ENCODE measurements at places on chromosomes 6 and 20.

GRCh38 chr20:63572788-63573646 lies 1.0 kb downstream of the HELZ2 start:
- DNase-seq, result no peak

DNA sequence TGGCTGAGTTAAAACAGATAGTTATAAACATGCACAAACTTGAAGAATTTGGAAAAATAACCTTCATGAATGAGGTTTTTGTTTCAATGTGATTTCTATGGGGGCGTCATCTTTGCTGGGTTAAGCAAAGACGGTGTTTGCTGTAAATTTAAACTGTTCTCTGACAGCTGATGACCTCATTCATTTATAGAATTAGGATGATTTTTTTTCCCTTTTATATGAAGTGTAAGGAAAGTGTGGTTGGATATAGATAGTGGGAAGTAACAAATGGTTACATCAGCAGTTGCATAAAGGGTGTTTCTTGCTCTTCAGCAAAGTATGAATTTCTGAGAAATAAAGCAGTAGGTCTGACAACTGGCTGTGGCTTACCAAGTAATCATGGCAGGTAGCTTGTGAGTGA lies 137.2 kb upstream of the CENPW start:
- no peak for DNase-seq

- no peak for DNase-seq
Observed at GRCh38 chr20:34362502-34363061, 491 bp upstream of the ITCH start.

GRCh38 chr6:33411632-33412005 lies 805 bp downstream of the PHF1 start:
- DNase-seq, result no peak

DNA sequence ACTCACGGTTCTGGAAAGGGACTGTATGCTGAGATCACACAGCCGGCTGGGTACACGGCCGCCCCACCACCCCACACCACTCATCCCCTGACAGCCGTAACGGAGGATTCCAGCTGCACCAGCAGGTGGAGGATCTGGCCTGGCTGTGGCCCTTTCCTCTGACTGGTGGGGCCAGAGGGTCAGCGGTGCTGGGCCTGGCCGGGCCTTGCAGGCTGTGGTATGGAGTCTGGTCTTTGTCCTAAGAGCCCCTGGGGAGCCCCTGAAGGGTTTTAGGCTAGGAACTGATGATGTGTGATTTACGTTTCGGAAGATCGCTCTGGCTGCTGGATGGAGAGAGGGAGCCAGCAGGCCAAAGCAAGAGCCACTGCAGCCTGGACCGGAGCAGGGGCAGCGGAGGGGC lies 26.6 kb downstream of the NOL4L start:
- DNase-seq, result no peak
